ENCODE measurements at places on chromosomes 12 and 14. TPM values are rescaled to one million over a fixed set of nuclear protein-coding genes. Genes with fewer than 3 reads are reported as not detected.

Gene NID2
- total RNA-seq = 29.4 TPM

Gene ADCK1
- total RNA-seq = 6.4 TPM

Gene METTL1
- total RNA-seq = 7.2 TPM

Gene OASL
- 1.6 TPM for total RNA-seq

Gene JPH4
- 0.68 TPM for total RNA-seq

Gene SERPINA1
- total RNA-seq = 7.1 TPM

Gene PMCH
- not detected for total RNA-seq

Gene ABCC9
- 44.6 TPM for total RNA-seq

All from left cardiac atrium (tissue), 4 donors.